Stimulated activated naive CD8-positive, alpha-beta T cell treated with anti-CD3 and anti-CD28 coated beads, Interleukin-15, amount 100 ng/mL, for 72 hours (primary cell): ENCODE measurements at places on chromosomes 16 and 17.

- DNase-seq, result no peak
Measured at GRCh38 chr17:33099252-33099651, 107.6 kb downstream of the SPACA3 start.

DNA sequence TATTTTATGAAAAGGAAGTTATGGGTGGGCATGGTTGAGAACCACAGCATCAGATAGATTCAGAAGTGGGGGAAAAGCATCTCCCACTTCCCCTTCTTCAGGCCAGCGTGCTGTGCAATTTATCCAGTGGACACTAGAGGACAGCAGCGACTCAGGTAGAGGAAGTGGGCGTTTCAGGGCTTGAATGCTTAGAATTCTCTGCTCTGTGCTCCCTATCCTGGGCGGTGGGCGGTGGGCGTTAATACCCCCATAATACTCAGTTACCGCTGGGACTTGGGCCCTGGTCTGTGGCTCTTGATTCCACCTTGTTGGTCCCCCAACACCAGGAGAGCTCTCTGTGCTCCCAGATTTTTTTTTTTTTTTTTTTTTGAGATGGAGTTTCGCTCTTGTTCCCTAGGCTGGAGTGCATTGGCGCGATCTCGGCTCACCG lies 3.7 kb upstream of the LYZL6 start:
- peak; percentile 49 for DNase-seq

DNA sequence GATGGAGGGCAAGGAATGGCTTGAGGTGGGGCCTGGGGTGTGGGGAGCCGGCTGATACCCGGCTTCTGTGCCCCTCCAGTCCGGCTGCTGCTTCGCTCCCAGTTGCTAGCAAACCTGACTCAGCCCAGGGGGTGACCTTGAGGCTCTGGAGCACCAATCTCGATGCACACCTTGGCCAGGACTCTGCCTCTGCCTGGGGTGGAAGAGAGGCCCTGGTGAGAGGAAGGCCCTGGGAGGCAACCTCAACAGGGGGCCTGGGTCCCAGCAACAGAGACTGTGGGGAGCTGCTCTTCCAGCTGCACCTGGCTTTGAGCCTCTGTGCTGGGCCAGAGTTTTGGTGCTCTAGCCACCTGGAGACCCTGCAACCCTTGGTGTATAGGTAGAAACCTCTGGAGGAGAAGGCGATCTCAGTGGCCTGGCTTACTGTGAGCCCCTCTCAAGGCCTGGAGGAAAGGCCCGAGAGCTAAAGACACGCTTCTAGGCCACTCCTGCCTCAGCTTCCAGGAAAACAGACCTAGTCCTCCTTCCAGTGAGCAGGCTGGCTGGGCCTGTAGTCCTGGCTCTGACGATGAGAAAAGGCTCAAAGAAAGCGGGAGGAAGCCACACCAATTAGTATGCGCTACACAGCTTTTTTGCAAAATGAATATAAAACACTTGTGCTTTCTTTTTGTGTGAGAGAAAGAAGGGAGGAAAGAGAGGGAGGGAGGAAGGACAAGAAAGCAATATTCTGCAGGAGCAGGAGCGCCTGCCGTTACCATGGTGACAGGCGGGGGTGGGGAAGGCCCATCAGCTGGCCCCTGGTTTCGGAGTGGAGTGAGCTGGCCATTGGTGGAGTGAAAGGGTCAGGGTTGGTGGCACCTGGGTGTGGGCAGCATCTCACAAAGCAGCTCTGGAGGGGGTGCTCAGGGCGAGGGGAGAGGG lies 51.0 kb downstream of the VAC14 start:
- no peak for DNase-seq

GRCh38 chr17:19247473-19247872 lies 10.3 kb downstream of the EPN2 start:
- DNase-seq, result no peak

- DNase-seq, result no peak
Measured at GRCh38 chr16:48635199-48635718, 25.3 kb upstream of the N4BP1 start.

DNA sequence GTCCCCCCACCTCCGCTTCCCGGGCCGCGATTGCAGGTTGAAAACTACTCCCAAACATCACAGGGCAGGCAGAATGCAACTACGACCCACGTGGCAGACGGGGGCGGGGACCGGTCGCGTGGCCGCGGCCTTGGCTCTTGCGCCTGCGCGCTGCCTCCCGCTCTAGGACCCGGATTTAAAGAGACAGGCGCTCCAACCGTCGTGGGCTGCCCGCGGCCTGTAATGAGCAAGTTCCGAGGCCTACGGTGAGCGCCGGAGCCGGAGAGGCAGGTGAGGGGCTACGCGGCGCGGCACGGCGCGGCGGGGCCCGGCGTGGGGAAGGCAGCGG lies at the start of gene LIG3:
Gene LIG3, plus strand, starts transcription at position 160 of the 328 bp plus-strand sequence. CDS start 2,494 bp downstream, outside the sequence.
- DNase-seq, result peak; percentile 93

DNA sequence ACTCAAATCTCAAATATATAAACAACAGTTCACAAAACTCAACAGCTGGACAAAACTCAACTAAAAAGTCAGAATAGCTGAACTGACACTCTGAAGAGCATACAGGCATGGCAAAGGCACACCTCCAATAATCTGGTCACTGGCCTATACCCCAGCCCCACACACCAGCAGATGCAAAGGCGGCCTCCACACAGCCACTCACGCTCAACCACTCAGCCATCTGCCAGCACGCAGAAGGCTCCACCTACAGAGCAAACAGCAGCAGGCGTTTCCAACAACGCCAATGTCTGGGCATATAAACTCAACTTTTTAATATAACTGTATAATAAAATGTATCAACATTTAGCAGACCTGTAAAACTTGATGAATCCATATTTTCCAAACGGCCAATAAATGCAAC lies 17.2 kb downstream of the USP7 start:
- no peak for DNase-seq
